ENCODE measurements at places on chromosomes 2 and 18.

GRCh38 chr2:239223310-239224198 lies 177.3 kb downstream of the HDAC4 start:
- no peak for DNase-seq

DNA sequence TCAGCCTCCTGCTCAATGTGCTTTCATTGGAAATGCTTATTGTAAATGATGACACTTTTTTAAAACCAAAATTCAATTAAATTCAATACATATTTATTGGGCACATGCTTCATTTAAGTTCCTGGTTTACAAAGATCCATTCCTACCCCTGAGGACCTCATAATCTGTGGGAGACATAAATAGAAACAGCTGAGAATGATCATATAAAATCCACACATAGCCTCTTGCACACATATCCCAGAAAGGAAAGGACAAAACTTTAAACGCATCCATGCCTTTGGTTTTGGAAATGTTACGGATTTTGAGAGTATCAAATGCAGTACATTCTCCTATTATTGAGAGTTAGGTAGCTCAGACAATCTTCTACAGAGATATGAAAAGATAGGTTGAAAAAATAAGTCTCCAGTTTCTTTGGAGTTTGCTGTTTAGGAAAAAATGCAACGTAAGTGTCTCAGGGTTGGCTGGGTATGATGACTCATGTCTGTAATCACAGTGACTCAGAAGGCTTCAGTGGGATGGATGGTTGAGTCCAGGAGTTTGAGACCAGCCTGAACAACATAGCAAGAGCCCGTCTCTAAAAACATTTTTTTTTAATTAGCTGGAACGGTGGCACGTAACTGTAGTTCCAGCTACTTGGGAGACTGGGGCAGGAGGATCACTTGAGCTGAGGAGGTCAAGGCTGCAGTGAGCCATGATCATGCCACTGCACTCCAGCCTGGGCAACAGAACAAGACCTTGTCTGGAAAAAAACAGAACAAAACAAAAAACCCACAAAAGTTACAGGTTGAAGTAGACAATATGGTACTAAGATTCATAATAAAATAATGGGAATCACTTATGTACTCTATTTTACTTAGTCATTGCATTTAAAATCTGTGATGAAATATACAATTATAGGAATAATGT lies 3.9 kb upstream of the PRELID3A start:
- DNase-seq = peak; percentile 4

DNA sequence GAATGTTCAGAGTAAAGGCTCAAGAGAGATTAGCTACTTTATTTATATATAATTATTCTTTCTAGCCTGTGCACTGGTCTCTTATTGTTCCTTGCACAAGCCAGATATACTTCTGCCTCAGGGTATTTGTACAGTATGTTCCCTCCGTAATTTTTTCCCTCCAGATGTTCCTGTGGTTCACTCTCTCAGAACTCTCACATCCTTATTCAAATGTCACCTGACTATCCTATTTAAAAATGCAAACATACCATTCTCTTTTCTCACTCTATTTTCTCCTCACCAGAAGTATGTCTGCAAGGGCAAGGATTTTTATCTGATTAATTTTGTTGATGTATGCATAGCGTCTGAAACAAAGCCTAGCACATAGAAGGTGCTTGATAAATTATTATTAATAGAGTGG lies 64.0 kb upstream of the CERS6 start:
- DNase-seq = no peak

- peak; percentile 69 for DNase-seq
Observed at GRCh38 chr2:231181860-231182512, 16.4 kb upstream of the ARMC9 start.

- no peak for DNase-seq
Observed at GRCh38 chr2:21083482-21083881, 39.6 kb upstream of the APOB start.

DNA sequence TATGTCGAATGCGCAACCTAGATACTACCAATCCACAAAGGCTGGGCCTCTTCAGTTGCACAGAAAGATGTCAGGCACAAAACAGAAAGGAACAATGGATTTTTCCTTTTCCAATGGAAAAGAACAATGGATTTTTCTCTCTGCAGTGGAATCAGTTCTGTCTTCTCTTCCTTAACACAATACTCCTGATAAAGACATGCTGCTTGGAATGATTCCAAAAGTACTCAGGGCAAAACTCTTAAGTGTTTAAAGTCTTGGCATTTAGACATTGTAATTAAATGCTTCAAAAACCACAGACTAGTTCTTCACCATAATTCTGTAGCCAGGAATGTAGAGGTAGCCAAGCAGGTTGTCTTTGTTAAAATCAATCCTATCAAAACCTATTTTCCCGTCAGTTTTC lies 46.7 kb upstream of the FLACC1 start:
- no peak for DNase-seq

- no peak for DNase-seq
Observed at GRCh38 chr18:80200171-80200931, 47.0 kb downstream of the PARD6G start.

GRCh38 chr2:177771191-177771590 lies 301.4 kb downstream of the PDE11A start:
- DNase-seq = no peak

GRCh38 chr2:118669654-118670053 lies 177.8 kb downstream of the EN1 start:
- DNase-seq = no peak

Measured in GM20000 (cell line).